GM04503 (cell line): ENCODE measurements at places on chromosomes 2 and 18.

DNA sequence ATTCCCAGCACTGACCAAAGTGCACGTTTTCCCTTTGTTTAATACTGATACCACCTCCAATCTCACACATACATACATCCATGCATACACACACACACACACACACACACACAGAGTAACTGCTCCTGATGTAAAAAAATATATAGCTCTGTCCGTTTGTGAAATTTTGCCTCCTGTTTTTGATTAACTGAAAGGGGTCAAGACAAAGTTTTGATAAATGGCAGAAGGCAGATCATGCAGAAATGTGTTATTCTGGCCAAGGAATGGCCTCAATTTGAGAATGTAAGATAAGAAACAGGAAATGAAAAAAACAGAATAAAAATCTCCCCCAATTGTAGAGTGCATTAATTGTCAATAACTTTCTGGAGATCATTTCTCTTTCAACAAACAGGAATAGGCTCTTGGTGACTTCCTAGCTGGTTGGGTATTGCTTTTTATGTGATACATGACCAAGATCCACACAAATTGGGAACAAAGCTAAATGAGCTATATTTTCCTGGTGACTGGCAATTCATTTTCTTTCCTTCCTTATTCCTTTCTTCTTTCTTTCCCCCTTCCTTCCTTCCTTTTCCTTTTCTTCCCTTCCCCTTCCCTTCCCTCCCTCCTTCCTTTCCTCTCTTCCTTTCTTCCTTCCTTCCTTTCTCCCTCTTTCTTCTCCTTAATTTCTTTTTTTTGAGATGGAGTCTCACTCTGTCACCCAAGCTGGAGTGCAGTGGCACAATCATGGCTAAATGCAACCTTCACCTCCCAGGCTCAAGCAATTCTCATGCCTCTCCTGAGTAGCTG, 88.9 kb upstream of the PMAIP1 start:
- no peak for DNase-seq

DNA sequence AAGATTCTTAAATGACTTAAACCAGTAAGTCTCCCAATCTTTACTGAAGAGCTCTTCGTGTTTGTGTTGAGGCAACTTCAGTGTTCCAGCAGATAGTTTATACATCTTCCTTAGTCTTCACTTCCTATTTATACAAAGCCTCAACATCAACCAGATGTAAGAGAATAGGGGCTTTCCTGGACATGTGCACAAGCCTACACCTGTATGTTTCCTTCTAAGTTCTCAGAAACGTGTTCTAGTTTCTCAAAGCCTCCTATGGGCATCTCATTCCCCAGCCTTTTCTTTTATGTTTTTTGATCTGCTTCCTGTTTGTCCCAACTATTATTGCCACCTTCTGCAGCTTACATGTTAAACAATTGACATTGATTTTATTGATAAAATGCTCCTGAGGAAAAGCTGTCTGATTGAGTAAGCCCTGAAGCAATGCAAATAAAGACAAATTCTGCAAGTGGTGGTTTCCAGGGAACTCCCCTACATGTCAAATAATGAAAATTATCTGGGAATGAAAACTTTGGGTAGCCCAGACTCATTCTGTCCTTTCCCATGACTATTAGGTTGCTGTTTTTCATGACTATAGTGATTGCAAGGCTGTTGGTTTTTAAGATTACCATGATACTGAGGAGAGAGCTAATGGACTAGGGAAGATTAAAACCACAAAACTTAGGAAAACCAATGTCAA, 663.3 kb upstream of the ACVR2A start:
- no peak for DNase-seq

DNA sequence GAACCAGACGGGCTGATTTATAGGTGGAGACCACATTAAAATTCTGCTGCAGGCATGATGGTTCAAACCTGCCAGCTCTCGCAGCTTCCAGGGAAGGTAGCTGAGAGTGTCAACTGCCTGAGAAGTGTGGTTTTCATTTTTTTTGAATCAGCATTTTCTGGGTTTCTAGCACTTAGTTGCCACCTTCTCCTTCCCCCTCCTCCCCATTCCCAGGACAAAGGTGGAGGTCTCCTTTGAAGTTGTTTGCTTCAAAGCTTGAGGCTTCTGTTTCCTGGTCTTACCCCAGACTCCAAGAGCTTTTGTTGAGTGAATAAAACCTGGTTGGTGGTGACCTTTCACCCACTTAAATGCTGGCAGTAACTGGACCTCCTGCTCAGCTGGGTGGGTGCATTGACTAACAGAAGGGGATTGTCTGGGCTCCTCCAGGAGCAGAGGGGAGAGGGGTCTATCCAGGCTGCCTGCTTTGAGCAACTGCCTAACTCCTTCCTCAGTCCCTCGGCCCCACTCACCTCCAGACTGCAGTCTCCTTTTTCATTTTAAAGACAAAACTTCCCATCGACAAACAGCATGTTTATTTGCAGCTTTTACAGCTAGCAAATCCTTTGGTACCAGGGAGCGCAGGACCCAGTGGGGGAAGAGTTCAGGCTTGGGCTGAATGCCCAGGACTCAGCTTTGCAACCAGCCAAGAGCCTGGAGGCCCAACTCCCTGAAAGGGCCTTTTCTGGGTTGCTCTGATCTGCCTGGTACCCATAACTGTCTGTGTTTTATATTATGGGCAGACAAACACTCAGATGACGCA, 3.5 kb downstream of the RHOB start:
- DNase-seq, result peak; percentile 82

DNA sequence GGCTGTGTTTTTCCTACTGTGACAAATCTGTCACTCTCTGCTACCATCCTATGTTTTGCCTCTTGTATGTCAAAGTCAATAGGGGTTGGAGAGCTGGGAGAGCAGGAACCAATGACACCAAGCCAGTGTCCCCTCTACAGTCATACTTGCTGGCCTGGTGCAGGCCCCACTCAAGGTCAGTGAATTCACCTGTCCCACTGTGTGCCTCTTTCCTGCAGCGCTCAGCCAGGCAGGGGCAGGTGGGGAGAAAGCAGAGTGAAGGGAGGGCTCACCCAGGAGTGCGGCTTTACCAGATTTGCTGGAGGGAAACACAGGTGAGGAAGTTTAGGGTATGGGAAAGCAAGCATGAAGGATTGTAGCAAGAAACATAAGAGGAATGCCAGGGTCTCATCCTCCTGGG, 114.5 kb downstream of the GYPC start:
- no peak for DNase-seq

DNA sequence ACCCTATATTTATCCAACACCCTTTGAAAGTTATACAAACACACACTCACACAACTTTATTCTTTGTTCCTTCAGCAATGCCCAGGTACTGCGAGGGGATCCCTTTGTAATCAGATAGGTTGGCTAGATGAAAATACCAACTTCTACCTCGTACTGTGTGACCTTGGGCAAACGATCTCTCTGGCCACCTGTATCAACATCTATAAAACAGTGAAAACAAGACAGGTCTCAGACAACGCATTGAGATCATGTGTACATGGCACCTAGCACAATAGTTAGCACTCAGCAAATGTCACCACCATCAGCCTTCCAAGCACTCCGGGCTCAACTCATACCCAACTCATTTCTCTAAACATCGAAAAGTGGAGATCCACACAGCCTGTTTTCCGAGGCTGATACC, 118.4 kb upstream of the PPP1CB start:
- DNase-seq, result no peak

DNA sequence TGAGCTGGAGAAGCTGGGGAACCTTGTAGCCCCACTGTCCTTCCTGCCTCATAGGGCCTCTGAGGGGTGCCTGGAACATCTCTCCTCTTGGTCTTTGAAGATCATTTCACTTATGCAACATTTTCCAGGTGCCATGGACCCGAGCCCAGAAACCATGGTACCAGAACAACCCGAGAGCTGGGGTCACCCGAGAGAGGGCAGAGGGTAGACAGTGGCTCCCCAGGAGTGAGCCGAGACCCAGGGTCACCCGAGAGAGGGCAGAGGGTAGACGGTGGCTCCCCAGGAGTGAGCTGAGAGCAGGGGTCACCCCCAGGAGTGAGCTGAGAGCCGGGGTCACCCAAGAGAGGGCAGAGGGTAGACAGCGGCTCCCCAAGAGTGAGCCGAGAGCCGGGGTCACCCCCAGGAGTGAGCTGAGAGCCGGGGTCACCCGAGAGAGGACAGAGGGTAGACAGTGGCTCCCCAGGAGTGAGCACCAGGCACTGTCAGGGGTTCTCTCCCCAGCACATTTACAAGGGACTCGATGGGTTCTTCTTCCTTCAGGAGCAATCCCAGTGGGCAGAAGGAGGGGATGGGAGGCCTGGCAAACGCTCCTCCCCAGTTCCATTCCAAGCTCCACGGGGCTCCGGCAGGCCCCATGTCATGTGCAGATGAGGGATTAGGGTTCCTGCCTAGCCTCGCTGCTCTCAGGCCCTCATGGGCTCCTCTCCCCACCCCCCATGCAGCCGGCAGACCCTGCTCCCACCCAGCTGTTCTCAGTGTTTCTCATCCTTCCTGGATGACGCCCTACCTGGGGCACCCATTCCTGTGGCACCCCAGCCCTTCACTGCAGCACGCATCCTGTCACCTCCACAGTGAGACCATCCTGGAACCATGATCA, 163.5 kb downstream of the RTP5 start:
- DNase-seq, result no peak

DNA sequence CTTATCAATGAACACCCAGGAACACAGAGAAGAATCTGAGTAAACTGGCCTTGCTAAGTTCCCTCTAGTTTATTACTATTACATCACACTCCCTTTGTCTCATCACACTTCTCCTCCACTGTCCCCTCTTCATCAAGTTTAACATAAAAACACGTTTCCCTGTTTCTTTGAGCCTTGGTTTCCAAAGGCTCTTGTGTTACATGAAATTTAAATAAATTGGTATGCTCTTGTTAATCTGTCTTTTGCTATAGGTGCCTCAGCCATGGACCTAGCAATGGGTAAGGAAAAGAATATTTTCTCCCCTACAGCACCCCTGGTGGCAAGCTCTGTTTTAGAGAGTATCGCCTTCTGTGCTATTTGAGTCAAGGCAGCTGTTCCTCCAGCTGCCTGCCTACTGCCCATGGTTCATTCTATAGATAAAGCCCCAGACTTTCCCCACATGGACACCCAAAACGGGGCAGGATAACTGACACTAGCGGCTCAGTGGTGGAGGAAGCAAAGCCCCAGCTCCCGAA, 31.8 kb downstream of the TGIF1 start:
- DNase-seq, result no peak

GRCh38 chr2:59881218-59881617, 672.2 kb downstream of the BCL11A start:
- no peak for DNase-seq

- no peak for DNase-seq
Measured at GRCh38 chr2:15279201-15279876, 281.8 kb downstream of the NBAS start.

- DNase-seq, result no peak
Measured at GRCh38 chr2:2749206-2749598, 418.1 kb upstream of the MYT1L start.

DNA sequence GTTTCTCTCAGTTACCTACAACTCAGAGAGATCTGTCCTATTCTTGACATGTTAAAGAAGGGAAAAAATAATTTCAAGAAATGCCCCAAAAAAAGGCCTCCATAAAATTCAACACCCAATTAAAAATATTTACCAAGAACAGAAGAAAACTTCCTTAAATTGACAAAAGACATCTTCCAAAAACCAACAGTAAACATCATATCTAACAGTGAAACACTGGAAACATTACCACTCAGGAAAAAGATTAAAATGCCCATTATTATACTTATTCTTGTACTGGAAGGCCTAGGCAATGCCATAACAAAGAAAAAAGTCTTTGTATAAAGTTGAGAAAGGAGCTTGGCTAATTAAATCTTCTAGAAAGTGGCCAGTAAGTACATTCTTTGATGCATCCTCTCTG, 7.2 kb downstream of the DTNB start:
- DNase-seq, result no peak

DNA sequence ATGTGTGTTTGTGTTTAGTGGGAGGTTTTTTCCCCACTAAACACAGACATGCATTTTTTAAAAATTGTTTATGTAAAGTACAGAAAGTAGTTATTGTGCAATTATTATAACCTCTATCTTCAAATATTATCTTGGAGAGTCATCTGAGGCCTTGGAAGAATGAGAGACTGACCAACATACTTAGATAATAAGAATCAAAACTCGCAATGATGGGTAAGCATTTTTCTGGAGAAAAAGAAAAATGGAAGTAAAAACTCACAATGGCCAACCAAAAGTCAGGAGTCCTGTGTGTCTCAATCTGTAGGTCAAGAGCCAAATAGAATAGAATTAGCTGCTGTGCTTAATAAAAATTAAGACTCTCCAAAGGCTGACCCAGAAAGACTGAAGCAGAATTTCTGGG, 43.0 kb downstream of the MEMO1 start:
- DNase-seq, result no peak

- DNase-seq, result no peak
Measured at GRCh38 chr18:50654658-50655550, 95.0 kb downstream of the MAPK4 start.

- no peak for DNase-seq
Measured at GRCh38 chr2:96142217-96143113, 2.8 kb downstream of the DUSP2 start.
